ENCODE measurements at places on chromosomes 5 and 9.

GRCh38 chr5:143701493-143701892, 110.5 kb upstream of the HMHB1 start:
- H3K4me3 ChIP-seq = no peak overlapping the region
- peaks cover 2% of the 10 kb centered on the region for H3K27me3 ChIP-seq
- DNase-seq = no peak
- peaks cover 1% of the 10 kb centered on the region for H3K36me3 ChIP-seq
- H3K4me1 ChIP-seq = peaks cover 7% of the 10 kb centered on the region

DNA sequence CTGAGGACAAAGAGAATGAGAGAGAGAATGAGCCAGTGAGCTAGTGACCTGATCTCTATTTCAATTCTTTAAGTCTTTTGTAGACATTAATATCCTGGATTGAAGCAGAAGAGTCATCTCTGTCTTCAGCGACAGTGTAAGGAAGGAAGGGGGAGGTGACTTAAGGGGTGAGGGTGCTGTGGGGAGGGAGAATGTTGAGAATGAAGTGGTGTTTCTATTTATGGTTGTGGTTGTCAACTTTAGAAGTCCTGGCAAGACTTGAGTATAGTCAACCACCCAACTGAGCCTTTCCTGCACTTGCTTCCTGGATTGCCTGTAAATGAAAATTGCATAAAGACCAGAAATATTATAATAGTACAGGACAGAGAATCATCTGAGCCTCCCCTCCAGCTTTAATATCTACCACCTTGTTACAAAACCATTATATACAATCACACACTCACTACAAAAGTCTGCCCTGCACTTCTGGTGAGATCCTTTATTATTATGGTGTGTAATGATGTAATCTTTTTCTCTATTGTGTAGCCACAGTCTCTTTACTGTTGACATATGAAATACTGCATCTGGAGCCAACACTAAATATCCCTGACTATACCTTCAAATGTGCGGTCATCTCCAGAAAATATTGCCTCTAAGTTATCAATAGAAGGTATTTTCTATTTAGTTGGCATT, 91.7 kb downstream of the NTRK2 start:
- peaks cover 10% of the 10 kb centered on the region for H3K4me1 ChIP-seq
- H3K4me3 ChIP-seq = no peak overlapping the region
- DNase-seq = no peak
- H3K27me3 ChIP-seq = no peaks in the 10 kb centered on the region

DNA sequence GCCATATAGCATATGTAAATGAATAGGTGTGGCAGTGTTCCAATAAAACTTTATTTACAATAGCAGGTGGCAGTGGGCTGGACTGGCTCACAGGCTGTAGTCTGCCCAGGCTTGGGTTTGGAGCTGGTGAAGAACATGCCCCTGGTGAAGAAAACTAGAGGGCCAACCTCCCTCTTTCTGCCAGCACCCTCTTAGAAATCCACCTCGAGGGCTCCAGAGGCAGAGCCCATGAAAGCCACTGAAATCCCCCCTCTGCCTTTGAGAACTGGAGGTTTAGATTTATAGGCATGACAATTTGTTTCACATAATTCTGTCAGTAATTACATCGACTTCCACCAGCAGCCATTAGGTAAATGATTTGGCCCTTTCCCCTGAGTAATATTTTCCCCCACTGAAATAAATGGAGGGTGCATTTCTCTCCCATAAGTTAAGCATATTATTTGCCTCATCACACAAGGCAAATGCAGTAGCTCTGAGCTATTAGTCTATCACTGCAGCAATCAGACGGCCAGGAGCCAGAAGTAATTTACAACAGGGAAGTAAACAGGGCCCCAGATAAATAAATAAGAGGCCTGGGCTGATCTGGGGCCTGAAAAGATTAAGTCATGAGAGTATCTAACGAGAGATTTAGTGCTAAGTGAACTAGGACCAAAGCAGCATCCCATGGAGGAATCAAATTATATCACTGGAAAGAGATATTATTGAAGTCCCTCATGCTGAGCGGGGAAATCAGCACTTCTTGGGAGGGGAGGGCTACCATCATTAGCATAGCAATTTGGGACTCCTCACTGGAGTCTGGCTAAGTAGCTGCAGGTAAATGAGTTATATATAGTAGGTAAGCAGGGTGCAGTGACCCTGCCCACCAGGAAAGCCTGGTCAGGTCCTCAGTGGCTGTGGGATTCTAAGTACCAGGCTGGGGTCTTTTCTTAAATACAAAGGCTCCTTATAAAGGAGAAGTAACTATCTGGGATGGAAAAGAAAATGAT, 123.9 kb downstream of the SLIT3 start:
- no peak overlapping the region for H3K4me3 ChIP-seq
- no peaks in the 10 kb centered on the region for H3K36me3 ChIP-seq
- no peak for DNase-seq
- H3K27ac ChIP-seq = no peak overlapping the region
- H3K27me3 ChIP-seq = no peaks in the 10 kb centered on the region

DNA sequence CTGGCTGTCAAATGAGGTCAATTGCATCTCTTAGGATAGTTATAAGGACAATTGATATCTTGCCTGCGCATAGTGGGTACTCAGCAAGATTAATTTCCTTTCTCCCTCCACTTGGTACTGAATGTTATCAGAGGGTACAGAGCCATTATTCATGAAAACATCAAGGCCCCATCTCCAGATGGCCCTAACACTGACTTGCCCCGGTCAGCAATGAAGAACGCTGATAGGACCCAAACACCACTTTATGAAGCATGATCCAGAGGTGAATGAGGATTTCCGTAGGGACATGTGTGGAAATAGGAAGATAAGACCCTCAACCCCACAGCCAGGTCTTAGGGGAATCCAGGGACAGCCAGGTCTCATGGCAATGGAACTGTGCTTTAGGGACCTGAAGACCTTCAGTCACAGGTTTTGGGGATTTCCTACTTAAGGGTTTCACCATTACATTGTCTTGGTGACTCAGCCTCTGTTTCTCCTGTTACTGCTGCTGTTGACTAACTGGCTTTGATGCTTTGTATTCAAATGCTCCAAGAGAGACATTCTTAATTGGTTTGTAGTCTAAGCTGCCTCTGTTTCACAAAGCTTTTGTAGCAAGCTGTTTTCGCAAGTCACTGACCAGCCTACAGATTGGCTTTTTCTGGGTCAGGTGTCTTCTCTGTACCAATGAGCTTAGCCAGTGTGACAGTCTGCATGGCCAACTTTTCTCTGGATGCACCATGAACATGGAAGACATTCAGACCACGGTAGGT, 35.3 kb upstream of the IQGAP2 start:
- peaks cover 4% of the 10 kb centered on the region for H3K4me1 ChIP-seq
- DNase-seq = no peak
- H3K4me3 ChIP-seq = no peak overlapping the region
- no peak overlapping the region for H3K27ac ChIP-seq
- no peaks in the 10 kb centered on the region for H3K27me3 ChIP-seq
- no peaks in the 10 kb centered on the region for H3K36me3 ChIP-seq

GRCh38 chr9:114504341-114505186, 709 bp downstream of the WHRN start:
- H3K36me3 ChIP-seq = no peaks in the 10 kb centered on the region
- H3K4me3 ChIP-seq = peak overlapping the region; percentile 66
- H3K4me1 ChIP-seq = peaks cover 7% of the 10 kb centered on the region
- H3K27ac ChIP-seq = no peak overlapping the region

GRCh38 chr5:43121913-43122484, 1.3 kb downstream of the ZNF131 start:
- H3K4me1 ChIP-seq = peaks cover 39% of the 10 kb centered on the region
- peaks cover 26% of the 10 kb centered on the region for H3K36me3 ChIP-seq
- no peak for DNase-seq
- peak overlapping the region; percentile 93 for H3K4me3 ChIP-seq

DNA sequence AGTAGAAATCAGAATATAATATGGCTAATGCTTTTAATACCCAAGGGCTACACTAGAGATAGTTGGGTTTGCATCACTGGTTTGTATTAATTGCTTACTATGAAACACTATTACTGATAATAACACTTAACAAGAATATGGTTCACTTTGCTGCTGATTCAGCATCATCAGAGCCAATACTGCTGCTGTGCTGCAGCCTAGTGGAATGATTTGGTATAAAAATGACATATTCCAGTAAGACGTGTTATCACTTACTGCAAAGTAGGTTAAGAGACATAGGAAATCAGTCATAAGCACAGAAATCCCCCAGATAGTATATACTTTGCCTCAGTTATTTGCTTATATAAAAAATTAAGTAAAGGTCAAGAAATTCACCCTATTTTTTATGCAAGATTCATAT, 2.8 kb downstream of the CDH10 start:
- no peaks in the 10 kb centered on the region for H3K27me3 ChIP-seq
- H3K36me3 ChIP-seq = no peaks in the 10 kb centered on the region
- no peaks in the 10 kb centered on the region for H3K4me1 ChIP-seq
- no peak overlapping the region for H3K4me3 ChIP-seq

- H3K27ac ChIP-seq = no peak overlapping the region
- peaks cover 54% of the 10 kb centered on the region for H3K36me3 ChIP-seq
- H3K27me3 ChIP-seq = no peaks in the 10 kb centered on the region
- no peak for DNase-seq
- H3K4me3 ChIP-seq = no peak overlapping the region
Observed at GRCh38 chr9:126822278-126822677, 17.4 kb downstream of the ZBTB43 start.

GRCh38 chr5:98643569-98643968, 129.9 kb upstream of the RGMB start:
- no peaks in the 10 kb centered on the region for H3K4me1 ChIP-seq
- H3K27me3 ChIP-seq = no peaks in the 10 kb centered on the region
- no peak overlapping the region for H3K27ac ChIP-seq
- no peaks in the 10 kb centered on the region for H3K36me3 ChIP-seq
- no peak for DNase-seq
- H3K4me3 ChIP-seq = no peak overlapping the region

GRCh38 chr9:37243588-37244345, 123.4 kb downstream of the ZCCHC7 start:
- H3K36me3 ChIP-seq = peaks cover 12% of the 10 kb centered on the region
- H3K27me3 ChIP-seq = no peaks in the 10 kb centered on the region
- no peak overlapping the region for H3K27ac ChIP-seq
- no peak overlapping the region for H3K4me3 ChIP-seq

GRCh38 chr5:110909950-110910349, 161.6 kb upstream of the TSLP start:
- no peak overlapping the region for H3K4me3 ChIP-seq
- H3K27ac ChIP-seq = no peak overlapping the region
- peaks cover 2% of the 10 kb centered on the region for H3K27me3 ChIP-seq

- no peak for DNase-seq
- H3K36me3 ChIP-seq = no peaks in the 10 kb centered on the region
- no peak overlapping the region for H3K27ac ChIP-seq
- no peaks in the 10 kb centered on the region for H3K27me3 ChIP-seq
Observed at GRCh38 chr9:127207734-127208410, 56.7 kb upstream of the GARNL3 start.

GRCh38 chr5:74763504-74763903, 3.4 kb downstream of the GFM2 start:
- no peaks in the 10 kb centered on the region for H3K27me3 ChIP-seq
- no peak overlapping the region for H3K27ac ChIP-seq
- H3K4me3 ChIP-seq = no peak overlapping the region
- peaks cover 10% of the 10 kb centered on the region for H3K36me3 ChIP-seq

GRCh38 chr9:134659688-134660131, 18.1 kb downstream of the COL5A1 start:
- no peaks in the 10 kb centered on the region for H3K36me3 ChIP-seq
- no peak overlapping the region for H3K4me3 ChIP-seq
- H3K27me3 ChIP-seq = no peaks in the 10 kb centered on the region

DNA sequence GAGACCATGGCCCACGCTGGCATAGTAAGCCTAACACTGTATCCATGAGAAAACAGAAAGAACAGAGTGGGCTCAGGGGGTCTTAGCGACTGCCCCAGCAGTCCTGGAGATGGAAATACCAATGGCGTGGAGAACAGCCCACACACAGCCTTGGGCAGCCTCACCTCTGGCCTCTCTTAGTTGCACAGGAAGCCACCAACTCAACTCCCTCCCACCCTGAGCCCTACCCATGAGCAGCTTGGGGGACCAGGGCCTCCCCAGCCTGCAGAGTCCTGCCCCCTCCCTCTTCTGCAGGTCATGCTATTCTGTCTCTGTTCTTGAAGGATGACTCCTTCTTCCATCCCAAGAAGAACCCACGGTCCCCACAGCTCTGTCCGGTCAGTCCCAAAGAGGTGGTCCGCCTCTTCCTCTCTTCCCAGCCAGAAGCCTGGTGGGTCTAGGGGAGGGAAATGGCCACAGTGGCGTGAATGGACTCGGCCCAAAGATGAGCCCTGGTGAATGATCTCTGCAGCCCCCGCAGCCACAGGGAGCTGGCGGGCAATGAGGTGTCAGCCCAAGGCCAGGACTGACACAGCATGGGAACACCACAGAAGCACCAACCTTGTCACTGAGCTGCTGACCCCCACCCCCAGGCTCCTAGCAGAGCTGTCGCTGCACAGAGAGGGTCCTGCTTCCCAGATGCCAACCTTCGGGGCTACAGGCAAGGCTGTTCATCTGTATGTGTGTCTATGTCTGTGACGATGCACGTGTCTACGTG, 131.2 kb downstream of the ROR2 start:
- H3K4me3 ChIP-seq = no peak overlapping the region
- H3K27ac ChIP-seq = no peak overlapping the region
- no peak for DNase-seq
- H3K36me3 ChIP-seq = no peaks in the 10 kb centered on the region
- no peaks in the 10 kb centered on the region for H3K4me1 ChIP-seq

GRCh38 chr9:18297056-18297841, 176.7 kb upstream of the ADAMTSL1 start:
- no peak for DNase-seq
- no peaks in the 10 kb centered on the region for H3K27me3 ChIP-seq
- H3K36me3 ChIP-seq = no peaks in the 10 kb centered on the region
- H3K4me1 ChIP-seq = no peaks in the 10 kb centered on the region

DNA sequence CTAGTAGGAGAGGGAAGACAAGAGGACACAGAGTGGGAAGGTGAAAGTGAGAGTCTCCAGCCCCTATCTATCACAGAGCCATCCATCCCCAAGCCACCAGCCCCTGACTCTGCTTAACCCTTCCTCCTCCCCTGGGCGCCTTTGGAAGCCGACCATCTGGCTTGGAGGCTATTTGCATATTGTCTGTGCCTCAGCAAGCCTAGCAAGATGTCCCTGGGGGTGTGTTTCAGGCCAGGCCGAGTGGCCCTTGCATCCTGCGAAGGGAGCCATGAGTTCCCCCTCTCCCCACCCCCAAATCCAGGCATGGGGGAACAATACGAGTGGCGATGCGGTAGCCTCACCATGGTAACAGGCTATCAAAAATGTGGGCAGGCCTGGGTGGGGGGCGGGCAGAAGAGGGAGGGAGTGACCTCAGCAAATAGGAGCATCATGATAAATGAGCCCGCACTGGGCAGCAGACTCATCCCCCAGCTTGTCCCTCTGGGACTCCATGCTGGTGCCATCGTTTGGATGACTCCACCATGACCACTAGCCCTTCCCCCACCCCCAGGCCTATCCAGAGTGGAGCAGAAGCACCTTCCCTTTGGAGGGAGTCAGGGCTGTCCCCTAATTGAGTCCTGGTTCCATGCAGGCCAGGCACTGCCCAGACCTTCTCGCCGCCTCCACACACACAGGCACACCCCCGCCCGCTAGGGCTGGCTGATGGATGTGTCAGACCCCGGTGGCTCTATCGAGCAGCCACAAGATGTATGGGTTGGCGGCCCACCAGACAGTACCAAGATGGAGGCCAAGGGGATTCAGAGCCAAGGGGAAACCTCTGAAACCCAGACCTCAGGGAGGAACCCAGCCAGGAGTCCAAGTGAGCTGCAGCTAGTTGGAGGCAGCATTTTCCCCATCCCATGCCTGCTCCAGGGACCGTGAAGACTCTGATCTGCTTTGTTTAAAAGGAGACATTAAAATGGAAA, 14.6 kb downstream of the URM1 start:
- no peak overlapping the region for H3K4me3 ChIP-seq
- peaks cover 1% of the 10 kb centered on the region for H3K36me3 ChIP-seq
- H3K4me1 ChIP-seq = peaks cover 3% of the 10 kb centered on the region
- H3K27me3 ChIP-seq = no peaks in the 10 kb centered on the region
- no peak overlapping the region for H3K27ac ChIP-seq

All from activated naive CD8-positive, alpha-beta T cell treated with anti-CD3 and anti-CD28 coated beads, Interleukin-2, amount 10 ng/mL, durations not matched to agents 7 days and 5 days (primary cell).